ENCODE measurements at places on chromosomes 7 and 10. TPM values are rescaled to one million over a fixed set of nuclear protein-coding genes. Genes with fewer than 3 reads are reported as not detected.

Gene PON1
- not detected for total RNA-seq

Gene BMPER
- 0.70 TPM for total RNA-seq

Gene DNAJB12
- total RNA-seq: 35.9 TPM

DNA sequence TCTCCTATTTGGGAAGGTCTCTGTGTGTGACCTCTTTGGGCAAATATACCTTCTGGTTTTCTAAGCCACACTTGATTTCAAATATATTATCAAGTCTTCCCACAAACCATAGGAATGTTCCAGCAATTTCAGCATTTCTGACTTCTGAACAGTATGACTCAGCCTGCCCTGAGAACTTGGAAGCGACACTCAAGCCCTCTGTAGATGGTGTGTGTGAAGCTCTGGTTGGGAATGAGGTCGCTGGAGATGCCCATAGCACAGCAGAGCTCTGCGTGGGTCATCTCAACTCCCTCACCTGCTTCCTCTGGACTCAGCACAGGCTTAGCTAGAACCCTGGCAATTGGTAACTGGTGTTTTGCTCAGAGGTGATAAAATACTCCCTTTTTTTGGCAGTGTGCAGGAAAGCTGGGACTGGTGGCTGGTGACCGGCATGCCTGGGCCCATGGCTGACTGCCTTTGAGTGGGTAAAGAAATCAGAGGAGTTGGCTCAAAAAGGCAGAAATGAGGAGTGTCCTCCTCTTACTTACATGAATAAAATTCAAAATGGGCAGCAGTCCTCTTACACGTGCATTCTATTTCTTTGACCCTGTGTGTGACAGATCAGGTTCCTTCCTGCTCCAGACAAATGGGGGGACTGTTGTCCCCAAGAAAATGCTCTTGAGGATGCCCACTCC is 87.5 kb upstream of the NRP1 start:
- DNase-seq: peak; percentile 40

DNA sequence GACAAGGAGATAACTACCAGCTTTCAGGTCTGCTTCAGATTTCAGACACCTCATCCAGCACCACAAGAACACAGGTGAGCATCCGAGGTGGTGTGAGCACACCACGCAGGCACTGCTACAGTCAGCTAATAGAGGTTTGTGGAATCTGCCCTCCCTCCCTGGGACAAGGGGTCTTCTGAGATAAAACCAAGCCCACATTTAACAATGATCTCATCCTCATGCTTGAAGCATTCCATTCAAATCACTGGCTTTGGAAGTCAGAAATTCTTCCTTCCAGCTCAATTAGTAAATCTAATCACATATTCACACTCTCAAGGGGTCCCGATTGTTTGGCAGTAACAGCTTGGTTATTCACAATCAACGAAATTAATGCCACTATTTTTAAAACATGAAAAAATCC is 331.4 kb downstream of the ELMO1 start:
- no peak for DNase-seq

DNA sequence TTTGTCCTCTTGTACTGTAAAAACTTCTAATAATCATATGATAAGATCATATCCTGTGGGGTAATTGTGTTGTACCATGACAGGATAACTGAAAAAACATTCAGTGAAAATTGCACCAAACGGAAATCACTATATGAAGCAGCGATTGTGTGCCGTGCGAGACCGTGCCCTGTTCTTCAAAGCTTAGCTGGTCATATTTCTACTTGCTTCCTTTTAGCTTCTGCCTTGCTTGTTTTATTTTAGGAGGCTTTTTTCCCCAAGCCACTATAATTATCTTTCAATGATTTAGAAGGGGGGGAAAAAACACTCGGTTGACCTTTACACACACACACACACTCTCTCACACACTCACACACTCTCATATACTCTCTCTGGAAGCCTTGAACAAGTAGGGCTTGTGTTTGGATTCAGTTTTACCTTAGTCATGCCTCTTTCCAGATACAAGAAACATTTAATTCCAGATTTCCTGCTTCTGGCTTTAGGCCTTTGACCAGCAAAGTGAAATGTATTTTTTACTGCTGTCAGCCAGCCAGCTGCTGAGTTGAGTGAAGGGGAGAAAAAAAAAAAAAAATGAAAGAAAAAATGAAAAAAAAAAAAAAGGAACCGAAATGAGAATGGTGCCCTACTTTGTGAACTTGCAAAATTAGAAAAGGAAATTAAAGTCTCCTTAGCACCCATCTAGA is 181.4 kb downstream of the ARID5B start:
- peak; percentile 90 for DNase-seq

GRCh38 chr10:72720814-72721660 is 29.1 kb downstream of the MCU start:
- DNase-seq: peak; percentile 32

GRCh38 chr7:636396-636795 is 90.1 kb upstream of the DNAAF5 start:
- DNase-seq: peak; percentile 63

Data from dermis blood vessel endothelial cell (primary cell).